ENCODE measurements at places on chromosomes 7 and 10.

GRCh38 chr10:123117644-123118417 is 17.9 kb upstream of the HMX3 start:
- DNase-seq, result no peak

DNA sequence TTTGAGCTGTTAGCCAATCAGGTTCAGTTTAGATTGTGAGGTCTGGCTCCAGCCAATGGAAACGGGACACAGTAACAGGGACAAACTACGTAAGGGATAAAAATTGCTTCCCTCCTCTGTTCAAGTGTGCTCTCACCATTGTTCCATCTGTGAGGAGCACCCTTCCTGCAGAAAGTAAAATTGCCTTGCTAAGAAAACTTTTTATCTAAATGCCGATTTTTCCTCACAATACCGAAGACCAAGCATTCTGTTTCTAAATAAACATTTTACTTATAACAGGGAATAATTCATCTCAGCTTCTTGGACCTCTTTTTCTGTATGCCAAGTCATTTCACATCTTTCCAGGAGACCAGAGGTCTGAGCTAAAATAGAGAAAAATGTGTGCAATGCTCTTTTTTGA is 59.6 kb upstream of the ZRANB1 start:
- DNase-seq, result no peak

DNA sequence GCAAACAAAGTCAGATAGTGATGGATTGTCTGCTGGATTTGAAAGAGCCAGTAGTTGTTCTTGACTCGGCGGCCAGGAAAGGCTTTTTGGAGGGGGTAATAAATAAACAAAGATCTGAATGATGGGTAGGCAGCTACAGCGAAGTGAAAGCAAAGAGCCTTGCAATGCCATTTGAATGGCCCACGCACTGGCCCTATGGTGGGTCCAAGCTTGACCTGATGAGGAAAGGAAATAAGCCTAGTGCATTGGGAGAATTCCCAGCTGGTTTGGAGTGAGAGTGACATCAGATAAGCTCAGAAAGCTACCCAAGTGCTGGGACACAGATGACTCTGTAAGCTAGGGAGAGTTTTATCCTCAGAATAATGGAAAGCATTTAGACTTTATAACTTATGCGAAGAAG is 365.2 kb downstream of the PLXDC2 start:
- no peak for DNase-seq

DNA sequence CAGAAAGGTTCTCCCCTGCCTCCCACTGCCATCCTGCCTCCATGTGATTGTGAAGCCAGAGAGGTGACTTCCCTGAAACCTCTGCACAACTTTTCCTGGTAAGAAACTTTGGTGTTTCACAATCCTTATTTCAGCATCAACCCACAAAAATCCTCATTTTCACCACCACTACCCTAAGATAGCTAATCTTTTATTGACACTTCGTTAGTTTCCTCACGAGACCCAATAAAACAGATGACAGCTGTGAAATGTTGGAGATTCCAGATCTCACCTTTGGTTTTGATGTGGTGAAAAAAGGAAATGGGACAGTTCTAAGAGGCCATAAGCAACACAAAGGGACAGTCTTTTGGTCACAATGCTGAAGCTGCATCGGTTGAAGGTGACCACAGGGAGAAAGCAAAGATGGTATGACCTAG is 59.9 kb upstream of the TM9SF3 start:
- no peak for DNase-seq

GRCh38 chr7:2445898-2446555 is 30.2 kb downstream of the GRIFIN start:
- DNase-seq, result no peak

DNA sequence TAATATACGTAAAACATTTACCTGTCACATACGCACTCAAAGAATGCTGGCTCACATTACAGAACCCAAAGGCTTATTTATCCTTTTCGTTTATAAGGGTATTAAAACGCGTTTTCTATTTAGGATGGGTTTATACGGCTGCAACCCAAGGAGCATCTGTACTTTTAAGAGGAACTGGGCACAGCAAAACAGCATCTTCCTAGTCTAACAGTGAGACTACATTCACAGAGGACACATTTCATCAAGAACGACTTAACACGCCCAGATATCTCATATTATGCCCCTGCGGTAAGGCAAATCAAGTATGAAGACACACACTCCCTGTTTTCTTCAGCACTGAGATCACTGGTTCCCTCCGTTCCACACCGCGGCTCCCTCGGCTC is 533 bp upstream of the DMTF1 start:
- DNase-seq, result no peak
